ENCODE measurements at places on chromosomes 13 and 19. TPM values are rescaled to one million over a fixed set of nuclear protein-coding genes. Genes with fewer than 3 reads are reported as not detected.

Gene NLRP4
- not detected for total RNA-seq

DNA sequence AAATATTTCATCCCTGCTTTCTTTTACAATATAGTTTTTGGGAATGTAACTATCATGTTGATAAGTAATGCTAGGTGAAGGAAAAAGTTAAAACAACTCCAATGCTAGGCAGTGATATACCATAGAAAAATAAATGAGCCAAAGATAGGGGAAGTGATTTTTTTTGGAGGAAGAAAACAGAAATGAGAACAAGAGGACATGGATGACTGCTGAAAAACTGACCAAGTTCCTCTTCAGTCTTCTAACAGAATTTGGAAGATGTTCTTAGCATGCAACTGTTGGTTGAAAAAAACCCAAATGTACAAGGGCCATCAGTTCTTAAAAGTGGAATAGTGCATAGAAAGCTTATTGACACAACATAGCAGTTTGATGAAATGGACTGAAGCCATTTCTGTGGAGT is 262.5 kb upstream of the STARD13 start:
- peaks cover 11% of the 10 kb centered on the region for H3K4me1 ChIP-seq
- H3K27ac ChIP-seq, result no peak overlapping the region
- no peaks in the 10 kb centered on the region for H3K36me3 ChIP-seq
- no peak overlapping the region for H3K4me3 ChIP-seq
- no peak for DNase-seq

- H3K27me3 ChIP-seq, result peaks cover 14% of the 10 kb centered on the region
- H3K4me3 ChIP-seq, result peak within 1 kb of the TSS; percentile 57
- peak within 1 kb of the TSS; percentile 62 for H3K27ac ChIP-seq
Observed at GRCh38 chr19:35138305-35138892, at the start of gene FXYD1. Gene FXYD1 (plus strand): TSS chr19:35138824. CDS start chr19:35140080, 1,256 bp downstream.

- H3K27me3 ChIP-seq, result peaks cover 2% of the 10 kb centered on the region
- H3K27ac ChIP-seq, result no peak overlapping the region
- no peak for DNase-seq
- no peak overlapping the region for H3K4me3 ChIP-seq
- no peaks in the 10 kb centered on the region for H3K36me3 ChIP-seq
Observed at GRCh38 chr19:2618611-2619010, 83.9 kb downstream of the GNG7 start.

GRCh38 chr13:26602783-26603182 is 45.3 kb downstream of the WASF3 start:
- H3K4me3 ChIP-seq, result no peak overlapping the region
- DNase-seq, result no peak
- H3K4me1 ChIP-seq, result no peaks in the 10 kb centered on the region
- no peaks in the 10 kb centered on the region for H3K36me3 ChIP-seq
- H3K27ac ChIP-seq, result no peak overlapping the region

- DNase-seq, result no peak
- no peak overlapping the region for H3K27ac ChIP-seq
- H3K27me3 ChIP-seq, result peaks cover 2% of the 10 kb centered on the region
- no peaks in the 10 kb centered on the region for H3K36me3 ChIP-seq
- no peaks in the 10 kb centered on the region for H3K4me1 ChIP-seq
- H3K4me3 ChIP-seq, result no peak overlapping the region
Observed at GRCh38 chr13:37068962-37069361, 9.5 kb upstream of the SUPT20H start.

- DNase-seq, result no peak
- peaks cover under 1% of the 10 kb centered on the region for H3K4me1 ChIP-seq
Observed at GRCh38 chr19:45391346-45391745, 13.5 kb downstream of the PPP1R13L start.
